NCI-H446 treated with DMSO at 0.1 percent for 48 hours (cell line): ENCODE measurements at places on chromosomes 16 and 17.

- DNase-seq, result no peak
Observed at GRCh38 chr17:37743875-37744632, 805 bp downstream of the HNF1B start.

DNA sequence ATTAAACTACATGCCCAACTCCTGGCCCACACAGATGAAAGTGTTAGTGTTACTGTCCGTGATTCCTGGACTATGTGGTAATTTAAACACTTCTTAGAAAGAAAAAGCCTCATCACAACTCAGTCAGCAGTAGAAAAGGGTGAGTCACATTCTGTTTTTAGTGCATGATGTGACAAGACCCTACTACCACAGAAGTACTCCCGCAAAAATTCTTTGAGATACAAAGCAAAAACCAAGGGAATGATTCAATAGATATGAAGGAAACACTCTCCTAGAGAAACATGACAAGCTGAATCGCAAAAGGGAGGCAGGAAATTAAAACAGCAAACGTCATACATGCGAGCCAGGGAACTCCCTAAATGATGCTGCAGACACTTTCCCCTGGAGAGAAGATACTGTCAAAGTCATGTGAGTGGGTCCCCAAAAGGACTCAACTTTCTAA, 14.4 kb downstream of the SNN start:
- no peak for DNase-seq

GRCh38 chr17:57739402-57740234, 5.5 kb downstream of the CCDC182 start:
- no peak for DNase-seq

DNA sequence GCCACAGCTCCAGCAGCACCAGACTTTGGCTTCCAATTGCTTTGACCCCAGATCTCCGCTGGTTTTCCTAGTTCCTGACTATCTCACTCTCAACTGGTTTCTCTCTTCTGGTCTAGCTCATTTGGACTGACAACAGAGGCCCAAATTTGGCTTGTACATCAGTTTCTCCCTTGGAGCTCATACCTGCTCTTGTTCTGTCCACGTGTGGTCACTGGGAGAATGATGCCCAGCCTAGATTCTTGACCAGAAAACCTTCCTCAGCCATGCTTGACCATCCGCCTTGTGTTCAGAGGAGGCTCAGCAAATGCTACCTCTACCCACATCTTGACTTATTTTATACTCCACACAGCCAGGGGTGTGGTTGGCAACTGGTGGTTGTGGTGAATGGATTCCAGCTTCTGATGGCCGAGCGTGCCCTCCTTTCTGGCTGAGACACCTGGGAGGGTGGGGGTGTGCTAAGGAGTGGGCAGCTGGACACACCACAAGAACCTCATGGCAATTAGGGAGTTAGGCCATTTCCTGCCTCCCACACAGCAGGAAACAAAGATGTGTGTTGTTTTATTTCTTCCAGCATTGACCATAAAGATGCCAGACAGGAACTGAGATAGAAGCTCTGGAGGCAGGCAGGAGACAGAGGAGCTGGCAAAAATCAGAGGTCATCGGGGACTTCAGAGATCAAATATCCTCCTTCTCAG, 93.8 kb upstream of the FAM20A start:
- DNase-seq, result no peak

GRCh38 chr16:87695534-87695933, 70.3 kb downstream of the KLHDC4 start:
- no peak for DNase-seq

DNA sequence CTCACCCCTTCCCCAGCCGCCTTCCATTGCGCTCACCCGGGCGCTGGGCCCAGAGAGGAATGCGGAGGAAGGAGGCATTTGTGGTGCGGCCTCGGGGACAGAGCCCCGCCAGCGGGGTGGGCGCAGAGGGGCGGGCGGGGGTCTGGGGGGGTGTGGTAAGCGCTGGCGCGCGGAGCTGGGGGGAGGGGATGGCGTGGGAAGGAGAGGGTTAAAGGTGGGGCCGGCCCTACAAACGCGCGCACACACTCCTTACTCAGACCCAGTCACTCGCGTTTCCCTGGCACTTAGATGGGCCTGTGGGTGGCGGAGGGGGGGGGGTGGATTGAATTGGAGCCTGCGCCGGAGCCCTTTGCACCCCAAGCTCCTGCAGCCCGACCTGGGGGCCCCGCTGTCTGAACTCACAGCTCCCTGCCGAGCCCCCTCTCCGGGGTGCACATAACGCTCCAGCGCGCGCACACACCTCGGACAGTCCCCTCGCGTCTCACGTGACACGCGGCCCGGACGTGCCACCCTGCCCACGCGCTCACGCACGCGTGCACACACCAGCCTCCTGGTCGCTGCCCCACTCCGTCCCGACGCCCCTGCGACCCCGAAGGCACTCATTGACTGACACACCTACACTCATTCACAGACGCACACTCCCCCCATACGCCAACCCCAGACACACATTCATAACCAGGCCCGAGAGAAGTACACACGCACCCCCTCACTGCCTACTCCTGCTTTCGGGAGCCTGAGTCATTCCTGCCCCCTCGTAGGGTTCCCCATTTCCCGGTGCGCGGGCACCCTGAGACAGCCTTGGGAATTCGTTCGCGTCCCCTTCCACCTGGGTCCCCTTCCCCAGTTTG, 844 bp downstream of the TBKBP1 start:
- no peak for DNase-seq

DNA sequence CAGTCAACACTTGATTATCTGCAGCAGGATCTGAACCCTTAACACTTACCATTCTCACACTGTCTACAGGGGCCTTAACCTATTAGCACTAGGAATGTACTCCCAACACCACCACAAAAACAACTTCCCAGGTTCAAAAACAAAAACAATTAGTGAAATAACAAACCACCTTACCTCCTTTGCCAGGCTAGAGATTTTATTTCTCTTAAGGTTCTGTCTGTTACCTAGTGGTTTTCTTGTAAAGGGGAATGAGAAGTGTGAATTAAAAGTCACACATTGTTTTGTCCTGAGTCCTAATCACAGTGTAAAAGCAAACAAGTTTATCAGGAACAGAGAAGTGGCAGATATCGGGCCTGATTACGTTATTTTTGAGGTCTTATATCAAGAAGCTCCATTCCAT, 9.7 kb downstream of the SMARCE1 start:
- DNase-seq, result no peak

- no peak for DNase-seq
Observed at GRCh38 chr17:78284146-78284545, 52.7 kb downstream of the TMEM235 start.

DNA sequence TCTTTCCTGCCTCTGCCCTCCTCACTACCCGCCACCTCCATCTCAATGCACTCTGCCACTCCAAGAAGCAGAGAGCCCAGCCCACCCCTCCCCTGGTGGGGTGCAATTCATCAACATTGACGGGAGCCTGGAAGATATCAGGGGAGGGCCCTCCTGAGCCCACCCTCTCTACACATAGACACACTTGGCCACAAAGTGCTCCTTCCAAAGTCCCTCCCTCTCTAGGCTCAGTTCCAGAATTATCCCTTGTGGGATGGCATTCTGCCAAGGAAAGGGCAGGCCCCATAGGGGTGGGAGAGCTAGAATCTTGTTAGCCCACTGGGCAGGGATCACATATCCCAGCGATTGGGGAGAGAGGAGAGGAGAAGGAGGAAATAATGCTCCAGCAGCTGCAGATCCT, 66.2 kb downstream of the TMEM132E start:
- no peak for DNase-seq

DNA sequence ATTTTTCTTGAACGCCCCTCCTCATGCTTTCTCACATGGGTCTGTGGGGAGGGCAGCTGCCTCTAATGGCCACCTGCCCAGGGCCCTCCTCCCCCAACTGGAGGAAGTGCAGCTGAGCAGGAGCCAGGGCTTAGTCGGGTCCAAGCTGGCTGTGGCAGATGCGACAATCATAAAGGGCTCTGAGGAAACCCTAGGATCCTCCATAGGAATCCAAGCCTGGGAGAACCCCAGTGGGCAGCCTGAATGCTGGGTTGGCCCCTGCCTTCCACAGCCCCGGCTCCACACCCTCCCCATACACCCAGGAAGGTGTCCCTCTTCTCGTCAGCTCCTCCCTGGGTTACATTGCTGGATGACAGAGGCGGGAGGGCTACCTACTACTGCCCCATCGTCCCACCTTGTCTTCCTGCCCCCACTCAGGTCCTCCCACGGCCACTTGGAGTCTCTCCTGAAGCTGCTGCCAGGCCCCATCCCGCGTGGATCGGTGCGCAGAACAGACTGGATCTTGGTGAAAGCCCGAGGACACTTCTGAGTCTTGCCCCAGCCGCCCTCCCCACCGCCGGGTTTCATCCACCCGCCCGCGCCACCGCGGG, 15.6 kb upstream of the CBFB start:
- DNase-seq, result no peak

DNA sequence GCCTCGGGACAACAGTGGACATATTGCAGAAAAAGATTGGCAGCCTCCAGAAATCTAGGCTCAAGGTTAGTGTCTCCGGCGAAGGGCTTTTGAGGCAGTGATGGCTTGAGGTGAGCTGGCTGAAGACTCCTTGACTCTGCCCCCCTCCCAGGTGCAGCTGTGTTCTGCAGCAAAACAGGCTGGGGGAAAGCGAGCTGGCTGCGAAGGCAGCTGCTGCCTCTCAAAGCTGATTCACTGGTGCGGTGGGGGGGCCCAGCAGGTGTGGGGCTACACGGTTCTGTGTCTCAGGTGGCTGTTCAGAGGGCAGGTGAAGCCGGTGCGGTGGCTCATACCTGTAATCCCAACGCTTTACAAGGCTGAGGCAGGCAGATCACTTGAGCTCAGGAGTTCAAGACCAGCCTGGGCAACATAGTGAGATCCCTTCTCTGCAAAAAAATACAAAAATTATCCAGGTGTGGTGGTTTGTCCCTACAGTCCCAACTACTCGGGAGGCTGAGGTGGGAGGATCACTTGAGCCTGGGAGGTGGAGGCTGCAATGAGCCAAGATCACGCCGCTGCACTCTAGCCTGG, 22.9 kb downstream of the C16orf96 start:
- DNase-seq, result no peak

DNA sequence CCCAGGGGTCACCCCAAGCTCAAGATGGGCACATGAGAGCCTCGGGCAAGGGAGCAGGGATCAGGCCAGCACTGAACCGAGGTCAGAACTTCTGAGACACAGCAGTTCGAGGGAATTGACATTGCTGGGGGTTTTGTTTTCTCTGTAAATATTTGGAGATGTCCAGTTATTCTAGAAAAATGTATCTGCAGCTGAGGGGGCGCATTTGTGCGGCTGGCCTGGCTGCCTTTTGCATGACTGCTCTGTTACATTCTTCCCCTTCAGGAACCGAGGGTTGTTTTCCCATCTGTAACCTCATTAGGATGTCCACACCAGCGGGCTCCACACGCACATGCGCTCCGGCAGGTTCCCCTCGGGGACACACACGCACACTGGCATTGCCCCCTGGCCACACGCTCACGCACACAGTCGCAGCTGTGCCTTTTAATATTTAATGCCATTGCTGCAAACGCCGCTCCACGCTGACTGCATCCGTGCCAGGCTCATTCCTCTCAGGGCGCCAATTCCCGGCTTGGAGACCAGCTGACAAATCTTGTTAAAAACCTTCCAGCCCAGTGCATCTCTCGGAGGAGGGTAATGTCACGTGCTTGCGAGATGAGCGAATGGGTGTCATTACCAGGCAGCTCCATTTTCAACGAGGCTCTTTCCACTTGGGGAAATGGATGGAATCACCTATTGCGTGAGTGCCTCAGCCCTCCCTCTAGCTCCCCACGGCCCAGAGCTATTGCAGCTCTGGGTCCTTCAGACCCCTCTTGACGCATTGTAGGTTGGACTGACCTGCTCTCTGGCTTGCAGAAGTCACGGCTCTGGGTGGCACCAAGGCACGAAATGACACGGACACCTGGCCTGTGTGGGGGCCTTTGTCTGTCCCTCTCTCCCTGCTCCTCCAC, 13.1 kb downstream of the CCR7 start:
- DNase-seq, result no peak
